ENCODE measurements at places on chromosomes 2 and 18.
A peak's percentile ranks its signal among the peaks of the same experiment; 100 is the strongest.

GRCh38 chr2:112566104-112566503 is 18.3 kb upstream of the CHCHD5 start:
- DNase-seq = no peak

- no peak for DNase-seq
Measured at GRCh38 chr2:119319593-119319992, 47.0 kb downstream of the C2orf76 start.

DNA sequence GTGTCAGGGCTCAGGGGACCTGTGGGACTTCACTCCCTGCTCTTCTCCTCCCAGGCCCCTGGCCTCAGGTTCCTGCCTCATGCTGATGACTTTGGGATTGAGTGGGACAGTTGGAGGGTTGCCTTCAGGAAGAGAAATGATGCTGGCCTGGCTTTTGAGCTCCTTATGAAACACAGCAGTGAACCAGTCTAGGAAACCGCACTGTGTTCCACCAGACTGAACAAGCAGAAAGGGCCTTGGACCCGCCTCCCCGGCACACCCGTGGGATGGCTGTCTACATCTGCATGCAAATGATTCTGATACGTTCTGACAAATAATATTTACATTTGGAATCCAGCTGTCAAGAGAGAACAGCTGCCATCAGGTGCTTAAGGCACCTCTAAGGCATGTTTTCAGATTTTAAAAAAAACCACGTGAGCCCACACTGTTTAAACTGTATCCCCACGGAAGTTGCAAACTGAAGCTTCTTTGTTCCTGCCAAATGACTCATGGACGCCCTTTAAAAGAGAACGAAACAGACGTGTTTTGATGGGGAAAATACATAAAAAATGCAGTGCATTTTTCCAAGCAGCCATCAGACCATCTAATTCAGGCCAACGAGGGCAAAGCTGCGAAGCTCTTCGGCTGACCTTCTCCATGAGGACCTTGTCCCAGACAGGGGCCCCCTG is 27.6 kb upstream of the ASAP2 start:
- DNase-seq = no peak

DNA sequence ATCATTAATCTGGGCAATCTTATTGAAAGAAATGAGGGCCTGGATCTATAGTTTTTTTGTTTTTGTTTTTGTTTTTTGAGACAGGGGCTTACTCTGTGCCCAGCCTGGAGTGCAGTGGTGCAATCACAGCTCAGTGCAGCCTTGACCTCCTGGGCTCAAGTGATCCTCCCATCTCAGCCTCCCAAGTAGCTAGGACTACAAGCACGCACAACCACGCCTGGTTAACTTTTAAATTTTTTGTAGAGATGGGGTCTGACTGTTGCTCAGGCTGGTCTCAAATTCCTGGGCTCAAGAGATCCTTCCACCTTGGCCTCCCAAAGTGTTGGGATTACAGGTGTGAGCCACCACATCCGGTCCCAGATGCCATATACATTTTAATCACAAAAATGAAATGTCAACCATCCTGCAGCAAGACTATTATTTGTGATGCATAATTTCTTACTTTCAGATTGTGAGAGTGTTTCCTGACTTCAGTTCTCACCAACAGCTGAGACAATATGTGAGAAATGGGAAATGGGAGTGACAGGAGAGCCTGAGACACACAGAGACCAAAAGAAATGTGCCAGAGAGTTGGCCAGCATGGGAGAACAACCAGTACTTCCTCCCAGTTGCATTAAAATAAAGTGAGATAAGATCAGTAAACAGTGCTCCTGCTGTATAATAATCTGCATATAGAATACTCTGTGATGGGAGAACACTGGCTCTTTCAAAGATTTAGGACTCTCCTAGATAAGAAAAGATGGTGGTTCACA is 87.6 kb downstream of the METTL8 start:
- DNase-seq = no peak

GRCh38 chr2:179614121-179614520 is 247.3 kb downstream of the ZNF385B start:
- no peak for DNase-seq

DNA sequence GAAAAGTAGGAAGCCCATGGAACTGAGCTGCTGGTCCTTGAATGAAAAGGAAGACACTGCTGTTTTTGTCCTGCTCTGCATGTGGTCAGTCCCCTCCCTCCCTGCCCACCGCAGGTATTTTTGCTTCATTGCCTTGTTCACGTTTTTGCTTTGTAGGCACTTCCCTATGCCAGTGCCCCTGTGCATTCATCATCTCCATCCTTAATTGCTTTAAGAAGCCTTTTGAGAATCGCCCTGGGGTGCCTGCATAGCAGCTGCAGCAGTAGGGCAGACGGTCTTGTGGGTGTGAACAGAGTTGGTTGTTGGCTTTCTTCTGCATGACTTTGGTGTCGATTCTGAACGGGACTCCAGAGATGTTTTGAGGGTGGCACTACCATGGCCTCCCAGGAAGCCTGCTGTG is 97.0 kb downstream of the CABLES1 start:
- DNase-seq = no peak

- DNase-seq = no peak
Measured at GRCh38 chr18:2096551-2096950, 474.8 kb downstream of the METTL4 start.

DNA sequence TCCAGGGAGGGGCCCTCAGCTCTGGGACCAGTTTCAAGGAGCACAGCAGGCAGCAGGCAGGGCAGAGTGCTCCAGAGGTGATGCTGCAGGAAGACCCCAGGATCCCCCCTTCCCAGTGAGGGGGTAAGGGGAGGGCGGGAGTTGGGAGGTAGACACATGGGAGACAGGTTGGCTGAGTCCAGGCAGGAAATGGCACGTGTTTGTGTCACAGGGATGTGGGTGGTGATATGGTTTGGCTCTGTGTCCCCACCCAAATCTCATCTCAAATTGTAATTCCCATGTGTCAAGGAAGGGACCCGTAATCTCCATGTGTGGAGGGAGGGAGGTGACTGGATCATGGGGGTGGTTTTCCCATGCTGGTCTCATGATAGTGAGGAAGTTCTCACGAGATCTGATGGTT is 25.2 kb upstream of the OTOS start:
- no peak for DNase-seq

DNA sequence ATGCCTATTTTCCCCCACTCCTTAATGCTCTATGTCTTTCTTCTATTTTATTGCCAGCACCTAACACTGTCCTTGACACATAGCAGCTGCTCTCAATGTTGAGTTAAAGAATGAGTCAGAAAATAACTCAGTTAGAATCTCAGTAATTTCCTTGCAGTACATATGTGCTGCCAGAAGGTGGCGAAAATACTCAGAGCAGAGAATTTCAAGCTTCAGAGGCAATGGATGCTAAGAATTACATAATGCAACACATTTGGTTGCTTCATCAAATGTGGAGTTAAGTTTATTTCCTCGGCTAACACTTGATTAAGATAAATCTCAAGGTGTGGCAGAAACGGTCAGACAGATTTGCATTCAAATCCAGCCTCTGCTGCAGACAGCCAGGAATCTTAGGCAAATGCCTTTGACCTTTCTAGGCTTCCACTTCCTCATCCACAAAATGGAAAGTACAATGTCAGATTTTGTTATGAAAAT is 105.6 kb downstream of the VSNL1 start:
- DNase-seq = peak; percentile 44

GRCh38 chr2:119251652-119252051 is 28.0 kb downstream of the STEAP3 start:
- DNase-seq = no peak

GRCh38 chr18:58896734-58897508 is 32.2 kb downstream of the ZNF532 start:
- DNase-seq = no peak

GRCh38 chr2:241064802-241065354 is 37.2 kb downstream of the MTERF4 start:
- no peak for DNase-seq

DNA sequence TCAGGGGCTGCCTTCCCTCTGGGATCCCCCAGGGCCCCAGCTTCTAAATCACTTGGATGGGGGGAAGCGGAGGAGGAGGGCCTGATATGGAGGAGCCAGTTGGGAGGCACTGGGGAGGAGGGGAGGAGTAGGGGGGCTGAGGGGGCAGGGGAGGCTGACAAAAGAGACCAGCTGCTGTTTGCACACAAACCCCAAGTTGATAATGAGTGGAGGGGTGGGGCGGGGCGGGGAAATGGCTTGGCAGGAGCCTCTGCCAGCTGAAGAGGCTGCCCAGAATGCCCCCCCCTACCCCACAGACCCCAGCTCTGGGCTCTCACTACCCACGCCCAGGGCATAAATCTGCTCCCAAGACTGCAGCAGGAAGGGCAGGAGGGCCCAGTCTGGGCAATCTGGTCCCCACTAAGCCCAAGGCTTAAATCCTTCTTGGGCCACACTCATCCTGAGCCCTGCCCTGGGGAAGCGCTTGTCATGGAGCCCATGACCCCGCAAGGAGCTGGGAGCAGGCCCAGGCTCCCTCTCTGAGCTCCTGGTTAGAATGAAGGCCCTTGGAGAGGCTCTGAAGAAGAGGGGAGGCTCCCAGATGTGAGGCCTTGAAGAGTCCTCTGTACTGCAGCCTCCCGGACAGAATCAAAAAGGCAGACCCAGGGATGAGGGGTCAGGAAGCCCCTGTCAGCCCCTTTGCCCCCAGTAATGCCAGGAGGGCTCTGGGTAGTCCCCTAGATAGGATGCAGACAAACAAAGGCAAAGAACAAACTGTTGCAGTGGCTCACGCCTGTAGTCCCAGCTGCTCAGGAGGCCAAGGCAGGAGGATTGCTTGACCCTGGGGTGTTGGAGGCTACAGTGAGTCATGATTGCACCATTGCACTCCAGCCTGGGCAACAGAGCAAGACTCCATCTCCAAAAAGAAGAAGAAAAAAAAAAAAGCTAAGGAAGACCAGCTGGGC is 24.8 kb upstream of the PTMA start:
- no peak for DNase-seq

DNA sequence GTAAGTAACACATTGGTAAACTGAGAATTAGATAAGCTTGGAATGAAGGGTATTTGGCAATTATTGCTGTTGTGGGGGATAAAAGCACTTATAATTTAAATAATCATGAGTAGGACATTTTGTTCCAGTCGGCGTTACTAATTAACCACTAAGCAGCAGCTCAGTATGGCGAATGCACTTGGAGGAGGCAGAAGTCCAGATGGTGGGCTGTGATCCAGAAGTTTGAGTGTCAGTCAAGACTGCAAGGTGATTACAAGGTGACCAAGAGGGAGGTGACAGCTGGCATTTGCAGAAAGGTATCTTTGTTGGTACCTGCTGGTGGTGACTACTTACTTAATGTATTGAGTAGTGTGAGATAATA is 643.6 kb upstream of the FAM98A start:
- DNase-seq = no peak

DNA sequence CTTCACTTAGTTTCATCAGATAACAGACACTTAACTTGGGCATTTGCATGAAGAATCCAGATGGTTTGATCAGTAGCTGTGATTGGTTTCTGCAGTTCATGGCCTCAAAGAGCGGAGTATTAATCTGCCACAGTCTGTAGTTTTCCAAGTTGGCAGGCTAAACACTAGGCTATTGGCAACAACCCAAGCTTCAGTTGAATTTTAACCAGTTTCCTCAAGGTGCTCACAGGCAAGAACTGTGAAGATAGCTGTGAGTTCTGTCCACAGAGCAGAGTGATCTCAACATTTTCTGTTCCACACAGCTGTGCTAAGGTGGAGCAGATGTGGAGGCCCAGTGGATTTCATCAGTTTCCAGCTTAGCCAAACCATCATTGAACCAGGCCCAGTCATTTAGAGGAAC is 469.5 kb upstream of the LINC00305 start:
- no peak for DNase-seq

DNA sequence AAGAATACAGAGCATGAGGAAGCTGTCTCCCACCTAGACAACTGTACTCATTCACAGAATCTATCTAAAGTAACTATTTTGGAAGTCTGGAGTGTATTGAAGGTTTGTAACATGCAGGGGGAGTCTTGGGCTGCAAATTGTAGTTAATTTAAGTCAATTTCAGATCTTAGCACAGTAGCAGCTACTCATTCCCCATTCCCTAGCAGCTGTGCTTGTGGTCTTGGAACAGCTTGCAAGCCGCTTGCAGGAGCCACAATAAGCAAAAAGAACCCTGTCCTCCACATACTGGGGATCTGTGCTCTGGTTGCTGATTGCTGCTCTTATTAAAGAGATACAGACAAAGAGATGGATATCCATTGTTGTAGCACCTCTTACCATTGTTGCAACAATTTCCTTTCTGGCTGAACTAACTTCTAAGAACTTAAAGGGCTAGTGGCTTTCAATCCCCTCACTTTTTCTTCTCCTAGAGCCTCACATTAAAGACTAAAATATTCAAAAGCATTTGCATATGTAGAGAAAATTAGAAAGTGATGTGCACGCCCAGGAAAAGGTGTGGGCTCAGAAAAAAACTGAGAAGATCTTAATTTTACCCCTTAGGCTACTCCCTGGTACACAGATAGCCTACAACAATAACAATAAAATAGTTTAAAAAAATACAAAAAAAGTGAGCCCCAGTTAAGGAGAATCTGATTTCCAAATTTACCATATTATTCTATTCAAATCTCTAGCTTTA is 1775.1 kb upstream of the PIK3C3 start:
- DNase-seq = no peak

- no peak for DNase-seq
Measured at GRCh38 chr2:216205486-216205885, 96.3 kb downstream of the XRCC5 start.

GRCh38 chr2:168244318-168244717 is 3.1 kb downstream of the STK39 start:
- DNase-seq = peak; percentile 15

DNA sequence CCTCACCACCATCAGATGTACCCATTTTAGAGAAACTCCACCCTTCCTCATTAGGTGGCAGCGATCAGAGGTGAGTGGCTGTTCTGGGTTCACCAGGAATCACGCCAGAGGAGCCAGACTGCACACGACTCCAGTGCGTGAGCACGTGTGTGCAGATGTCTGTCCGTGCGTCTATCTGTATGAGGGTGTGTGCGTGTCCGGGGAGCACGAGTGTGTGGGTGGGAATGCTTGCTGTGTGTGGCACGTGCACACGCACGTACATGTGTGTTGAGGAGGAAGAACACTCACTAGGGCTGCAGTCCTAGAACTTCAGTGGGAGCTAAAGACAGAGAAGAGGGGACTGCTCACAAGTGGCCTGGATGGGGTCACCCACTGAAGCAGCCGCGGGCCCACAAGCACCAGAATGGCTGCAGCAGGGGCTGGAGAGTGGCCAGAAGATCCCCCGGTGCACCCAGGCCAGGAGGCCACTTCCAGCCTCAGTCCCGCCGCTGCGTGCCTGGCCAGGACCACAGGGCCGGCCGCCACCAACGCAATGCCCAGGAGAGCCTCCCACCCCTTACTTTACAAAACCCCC is 13.9 kb downstream of the HDAC4 start:
- DNase-seq = no peak

Data from cerebellar nuclear complex (tissue), 1 donor.